Stimulated activated CD4-positive, alpha-beta T cell treated with anti-CD3 and anti-CD28 coated beads, Interleukin-2, amount 100 ng/mL, for 4 hours (primary cell): ENCODE measurements at places on chromosomes 7 and 10.

DNA sequence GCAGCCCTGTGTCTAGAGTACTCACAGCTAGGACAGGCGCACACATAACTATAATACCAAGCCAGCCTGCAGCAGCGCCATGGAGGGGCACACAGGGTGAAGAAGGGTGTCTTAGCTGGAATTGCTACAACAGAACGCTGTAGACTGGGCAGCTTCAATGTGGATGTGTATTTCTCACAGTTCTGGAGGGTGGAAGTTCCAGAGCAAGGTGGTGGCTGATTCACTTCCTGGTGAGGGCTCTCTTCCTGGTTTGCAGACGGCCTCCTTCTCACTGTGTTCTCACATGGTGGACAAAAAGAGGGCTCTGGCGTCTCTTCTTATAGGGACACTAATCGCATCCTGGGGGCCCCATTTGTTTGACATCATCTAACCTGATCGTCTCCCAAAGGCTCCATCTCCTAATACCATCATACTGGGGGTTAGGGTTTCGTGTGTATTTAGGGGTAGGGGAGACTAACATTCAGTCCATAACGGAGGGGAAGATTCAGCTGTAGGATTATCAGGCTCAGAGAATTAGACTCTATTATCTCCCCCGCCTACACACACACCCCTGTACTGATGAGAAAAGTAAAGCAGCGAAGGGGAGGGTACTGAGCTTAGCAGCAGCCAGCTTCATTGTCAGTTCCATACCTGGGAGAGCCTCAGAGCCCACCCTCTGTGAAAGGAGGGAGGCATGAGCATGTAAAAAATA lies 289.1 kb downstream of the CCDC3 start:
- no peak for DNase-seq

DNA sequence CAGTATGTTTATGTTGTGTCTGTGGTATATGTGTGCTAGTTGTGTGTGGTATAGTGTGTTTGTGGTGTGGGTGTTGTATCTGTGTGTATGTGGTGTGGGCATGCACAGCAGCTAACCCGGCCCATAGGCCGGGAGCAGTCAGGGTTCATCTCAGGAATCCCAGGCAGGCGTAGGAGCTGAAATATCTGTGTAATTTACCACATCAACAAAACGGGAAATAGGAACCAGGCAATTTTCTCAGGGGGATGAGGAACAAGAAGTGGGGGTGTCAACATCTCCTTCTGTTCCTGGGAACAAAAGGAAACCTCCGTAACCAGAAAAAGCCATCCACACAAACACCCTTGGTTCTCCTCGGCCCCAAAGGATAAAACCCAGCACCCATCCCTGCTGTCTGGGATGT lies 24.5 kb upstream of the ZNF488 start:
- no peak for DNase-seq

- no peak for DNase-seq
Measured at GRCh38 chr10:97243836-97244235, 48.6 kb downstream of the ARHGAP19 start.

DNA sequence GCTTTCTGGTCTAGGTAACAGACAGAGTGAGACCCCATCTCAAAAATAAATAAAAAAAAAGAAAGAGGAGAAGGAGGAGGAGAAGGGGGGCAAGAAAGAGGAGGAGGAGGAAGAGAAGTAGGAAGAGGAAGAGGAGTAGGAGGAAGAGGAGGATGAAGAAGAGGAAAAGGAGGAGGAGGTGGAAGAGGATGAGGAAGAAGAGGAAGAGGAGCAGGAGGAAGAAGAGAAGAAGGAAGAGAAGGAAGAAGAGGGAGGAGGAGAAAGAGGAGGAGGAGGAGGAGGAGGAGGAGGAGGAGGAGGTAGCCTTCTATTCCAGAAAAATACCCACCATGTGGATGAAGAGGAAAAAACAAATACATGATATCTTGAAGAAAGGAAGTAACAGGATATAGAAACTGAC lies 172.1 kb downstream of the FRMD4A start:
- DNase-seq = no peak

DNA sequence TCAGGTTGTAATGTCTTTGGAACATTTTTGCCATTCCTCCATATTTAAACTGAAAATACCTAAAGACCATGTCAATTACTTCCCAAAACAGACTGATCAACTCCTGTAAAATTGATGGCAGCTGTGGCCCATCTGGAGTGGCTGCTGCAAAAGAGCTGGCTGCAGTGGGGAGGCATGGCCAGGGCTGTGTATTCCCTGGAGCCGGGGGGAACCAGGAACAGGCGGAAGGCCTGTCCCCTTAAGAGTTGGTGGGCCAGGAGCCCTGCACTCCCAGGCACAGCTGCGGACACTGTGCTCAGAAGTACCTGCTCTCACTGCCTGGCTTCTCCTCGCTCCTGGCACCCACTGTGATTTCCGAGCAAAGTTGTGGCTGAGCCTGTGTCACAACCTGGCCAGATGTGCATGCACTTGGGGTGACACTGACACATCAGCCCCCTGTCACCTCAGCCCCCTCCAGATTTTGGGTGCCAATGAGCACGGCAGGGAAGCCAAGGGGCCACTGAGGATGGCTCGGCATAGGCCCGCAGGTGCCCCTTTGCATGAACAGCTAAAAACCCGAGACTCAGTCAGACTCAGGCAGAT lies 116.1 kb downstream of the DGKB start:
- DNase-seq = no peak

DNA sequence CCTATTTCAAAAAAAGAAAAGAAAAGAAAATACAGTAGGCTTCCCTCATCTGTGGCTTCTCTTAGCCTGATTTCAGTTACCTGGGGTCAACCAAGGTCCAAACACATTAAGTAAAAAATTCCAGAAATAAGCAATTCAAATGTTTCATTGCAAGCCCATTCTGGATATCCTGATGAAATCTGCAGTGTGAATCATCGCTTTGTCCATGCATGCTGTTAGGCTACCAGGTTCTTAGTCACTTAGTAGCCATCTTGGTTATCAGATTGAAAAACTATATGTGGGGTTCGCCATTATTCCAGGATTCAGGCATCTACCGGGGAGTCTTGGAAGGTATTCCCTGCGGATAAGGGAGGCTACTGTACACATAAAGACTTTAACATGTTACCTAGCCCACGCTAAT lies 991 bp upstream of the FAM204A start:
- DNase-seq = no peak

DNA sequence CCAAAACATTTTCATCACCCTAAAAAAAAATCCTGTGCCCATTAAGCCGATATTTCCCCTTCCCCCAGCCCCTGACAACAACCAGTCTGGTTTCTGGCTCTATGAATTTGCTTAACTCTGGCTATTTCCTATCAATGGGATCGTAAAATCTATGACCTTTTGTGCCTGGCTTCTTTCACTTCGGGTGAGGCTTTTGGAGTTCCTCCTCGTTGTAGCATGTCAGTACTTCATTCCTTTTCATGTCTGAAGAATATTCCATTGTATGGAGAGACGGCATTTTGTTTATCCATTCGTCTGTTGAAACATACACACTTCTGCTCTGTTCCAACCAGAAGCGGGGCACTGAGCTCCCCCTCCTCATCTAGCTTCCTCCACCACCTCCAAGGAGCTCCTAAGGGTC lies 29.5 kb downstream of the TACC2 start:
- DNase-seq = no peak

DNA sequence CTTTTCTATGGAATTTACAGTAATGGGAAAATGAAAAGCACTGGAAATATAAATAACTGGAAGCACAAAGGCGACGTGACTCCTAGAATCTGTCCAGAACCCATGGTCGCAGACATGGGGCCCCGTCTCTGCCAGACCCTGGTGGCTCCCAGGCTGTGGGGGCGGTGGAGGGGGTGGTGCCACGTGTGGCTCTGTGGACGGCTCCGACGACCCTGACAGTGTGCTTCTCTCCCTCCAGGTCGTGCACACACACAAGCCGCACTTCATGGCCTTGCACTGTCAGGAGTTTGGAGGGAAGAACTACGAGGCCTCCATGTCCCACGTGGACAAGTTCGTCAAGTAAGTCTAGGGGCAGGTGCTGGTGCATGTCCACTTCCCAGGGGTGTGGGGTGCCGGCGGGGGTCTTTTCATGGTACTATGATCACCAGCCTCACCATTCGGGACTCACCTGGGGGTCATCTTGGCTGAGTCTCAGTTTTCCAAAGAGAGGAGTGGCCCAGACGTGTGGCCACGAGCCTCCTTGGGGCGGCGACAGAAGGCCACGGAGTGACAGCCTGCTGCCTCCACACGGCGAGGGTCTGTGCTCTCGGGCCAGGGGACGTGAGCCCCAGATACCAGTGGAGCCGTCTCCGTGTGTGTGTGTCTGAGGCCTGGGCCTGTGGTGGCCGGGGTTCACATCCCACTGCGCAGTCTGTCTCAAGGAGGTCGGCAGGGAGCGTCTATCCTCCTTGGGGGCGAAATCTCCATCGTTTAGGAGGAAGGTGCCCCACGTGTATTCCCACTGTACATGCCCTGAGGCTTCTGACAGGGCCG lies 108.2 kb downstream of the INPP5A start:
- DNase-seq = no peak

GRCh38 chr10:33795529-33795928 lies 461.1 kb upstream of the NRP1 start:
- DNase-seq = no peak

DNA sequence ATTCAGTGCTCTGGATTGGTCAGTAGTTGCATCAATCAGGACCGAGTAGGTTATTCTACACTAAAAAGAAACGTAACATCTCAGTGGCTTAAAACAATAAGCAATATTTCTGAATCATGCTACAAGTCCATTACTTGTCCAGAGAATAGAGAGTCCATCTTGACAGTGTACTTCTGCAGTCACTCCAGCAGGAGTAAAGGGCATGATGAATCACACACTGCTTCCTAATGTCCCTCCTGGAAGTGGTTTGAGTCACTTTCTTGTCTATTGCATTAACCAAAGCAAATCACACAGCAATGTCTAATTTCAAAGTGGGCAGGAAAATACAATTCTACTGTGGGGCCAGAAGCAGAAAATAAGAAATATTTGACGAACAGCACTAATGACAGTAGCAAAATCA lies 124.8 kb downstream of the TSPAN12 start:
- DNase-seq = no peak

- DNase-seq = no peak
Measured at GRCh38 chr7:13055732-13056368, 368.4 kb downstream of the ARL4A start.

DNA sequence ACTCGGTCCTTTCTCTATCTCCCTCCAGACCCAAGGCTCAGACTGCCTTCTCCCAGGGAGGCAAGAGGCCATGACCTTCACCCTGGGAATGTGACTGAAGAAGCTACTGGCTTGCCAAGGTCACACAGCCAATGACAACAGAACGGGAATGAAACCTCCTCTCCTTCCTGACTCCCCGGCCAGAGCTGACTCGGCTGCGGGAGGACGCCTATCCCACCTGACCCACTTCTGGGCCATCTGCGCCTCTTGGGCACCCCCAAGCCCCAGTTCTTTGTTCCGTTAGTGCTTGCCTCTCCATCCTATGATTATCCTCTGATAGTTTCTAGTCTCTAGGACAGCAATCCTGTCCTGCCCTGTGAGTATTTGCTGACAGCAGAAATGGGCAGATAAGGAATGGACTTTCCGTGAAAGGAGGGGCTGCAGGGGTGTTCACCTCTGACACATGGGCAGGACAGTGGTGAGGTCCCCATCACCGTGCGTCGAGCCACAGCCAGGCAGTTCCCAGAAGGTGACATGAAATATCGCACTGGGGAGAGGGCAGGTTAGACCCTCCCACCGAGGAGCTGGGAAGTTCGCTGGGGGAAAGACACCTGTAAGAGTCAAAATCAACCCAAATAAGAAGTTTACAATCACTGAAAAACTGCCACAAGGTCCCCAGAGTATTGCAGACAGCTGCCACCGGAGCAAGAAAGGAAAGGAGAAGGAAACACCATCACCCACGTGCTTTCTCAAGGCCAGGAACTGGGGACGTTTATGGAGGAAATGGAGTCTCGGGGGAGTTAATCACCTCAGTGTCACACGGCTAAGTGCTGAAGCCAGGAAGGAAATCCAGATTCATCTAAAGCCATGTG lies 63.0 kb downstream of the INSIG1 start:
- DNase-seq = no peak

GRCh38 chr10:49600046-49600445 lies 10.1 kb upstream of the SLC18A3 start:
- no peak for DNase-seq

DNA sequence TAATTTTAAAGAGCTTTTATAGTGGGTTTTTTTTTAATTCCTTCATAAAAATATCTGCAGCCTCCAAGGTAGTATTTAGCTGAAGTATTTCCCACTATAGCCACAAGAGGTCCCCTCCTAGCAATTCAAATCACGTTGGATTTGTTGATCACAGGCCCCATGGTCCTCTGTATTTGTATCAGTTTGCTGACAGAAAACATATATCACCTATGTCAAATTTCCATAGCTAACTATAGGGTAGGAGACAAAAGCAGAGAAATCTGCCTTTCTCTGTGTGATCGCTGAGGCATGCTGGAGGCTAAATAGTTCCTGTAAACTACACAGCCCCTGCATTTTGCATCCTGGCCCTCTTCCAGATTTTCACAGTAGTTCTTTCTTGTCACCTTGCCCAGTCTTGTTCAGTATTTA lies 1.7 kb upstream of the CTNNA3 start:
- DNase-seq = peak; percentile 0

DNA sequence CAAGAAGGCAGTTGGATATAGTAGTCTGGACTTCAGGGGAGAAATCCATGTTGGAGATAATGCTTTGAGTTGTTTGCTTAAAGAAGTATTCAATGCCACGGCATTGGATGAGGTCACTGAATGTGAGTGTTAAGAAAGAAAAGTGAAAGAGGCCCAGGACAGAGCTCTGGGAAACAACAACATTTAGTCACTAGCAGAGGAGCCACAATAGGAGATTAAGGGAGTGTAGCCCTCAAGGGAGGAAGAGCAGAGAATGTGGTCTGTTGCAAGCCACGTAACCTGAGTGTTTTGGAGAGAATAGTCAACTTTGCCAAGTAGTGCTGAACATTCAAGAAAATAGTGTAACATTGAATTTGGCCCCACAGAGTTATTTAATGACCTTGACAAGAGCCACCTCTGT lies 114.7 kb downstream of the MYO3A start:
- no peak for DNase-seq

DNA sequence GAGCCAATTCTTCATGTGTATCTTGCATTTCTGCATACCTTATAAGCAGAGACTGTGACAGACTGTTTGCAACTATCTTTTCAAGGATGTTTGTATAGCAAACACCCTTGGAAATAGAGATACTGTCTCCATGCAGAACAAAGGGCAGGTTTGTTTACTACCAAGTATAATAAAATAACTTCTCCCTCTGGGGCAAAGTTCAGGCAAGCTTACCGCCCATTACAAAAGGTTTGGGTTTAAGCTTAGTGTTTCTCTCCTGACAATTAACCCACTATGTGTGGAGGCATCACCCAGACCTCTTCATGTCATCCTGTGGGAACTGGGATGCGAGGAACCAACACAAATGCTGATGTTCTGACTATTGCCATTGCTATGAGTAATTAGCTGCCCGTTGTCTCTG lies 479.1 kb upstream of the ZMIZ1 start:
- no peak for DNase-seq

DNA sequence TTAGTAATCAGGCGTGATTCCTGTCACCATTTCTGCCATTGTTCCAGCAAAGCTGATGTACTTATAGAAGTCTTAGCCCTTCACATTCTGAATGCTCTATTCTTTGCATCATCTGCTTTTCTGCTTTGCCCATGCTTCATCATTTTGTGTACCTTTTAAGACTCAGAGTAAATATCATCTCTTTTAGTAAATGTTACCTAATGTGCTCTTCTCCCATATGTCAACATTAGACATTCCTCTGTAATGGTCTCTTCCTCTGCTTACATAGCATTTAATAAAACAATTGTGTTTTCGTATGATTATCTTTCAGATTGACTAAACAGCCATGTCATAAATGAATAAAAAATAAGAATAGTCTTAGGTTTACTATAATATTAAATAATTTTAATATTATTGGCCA lies 719.6 kb upstream of the GRM3 start:
- DNase-seq = no peak
